ENCODE measurements at places on chromosomes 5 and 9. TPM values are rescaled to one million over a fixed set of nuclear protein-coding genes. Genes with fewer than 3 reads are reported as not detected.

Gene WDR38
- total RNA-seq, result 0.14 TPM

Gene C5orf63
- 6.9 TPM for total RNA-seq

Gene TAL2
- total RNA-seq, result 0.19 TPM

Gene PRR7
- 3.6 TPM for total RNA-seq

Gene C5orf52
- not detected for total RNA-seq

Gene OBP2B
- total RNA-seq, result not detected

Gene ADAMTS6
- total RNA-seq, result 11.5 TPM

Gene KCNIP1
- 0.09 TPM for total RNA-seq

Gene SLC34A3
- not detected for total RNA-seq

Gene LCN9
- total RNA-seq, result not detected

Gene DIAPH1
- 28.0 TPM for total RNA-seq

Gene ZFR
- total RNA-seq, result 62.2 TPM

Gene ZBED3
- total RNA-seq, result 1.1 TPM

Gene SLC1A3
- 2.6 TPM for total RNA-seq

Gene TAS2R1
- total RNA-seq, result not detected

Gene AGXT2
- total RNA-seq, result not detected

Gene DNAJA1
- total RNA-seq, result 138 TPM

Gene FAM169A
- 11.6 TPM for total RNA-seq

Gene CCL21
- 43.7 TPM for total RNA-seq

Gene CCNH
- 96.7 TPM for total RNA-seq

Gene SGCD
- 1.6 TPM for total RNA-seq

Gene GCNT1
- 5.2 TPM for total RNA-seq

Gene TSPAN17
- total RNA-seq, result 8.0 TPM

Gene IFNA16
- total RNA-seq, result not detected

Gene CDC42SE2
- 60.9 TPM for total RNA-seq

Gene DNAH5
- 0.24 TPM for total RNA-seq

Gene BAAT
- 0.09 TPM for total RNA-seq

Gene ENHO
- total RNA-seq, result 0.47 TPM

Gene CARTPT
- total RNA-seq, result 0.24 TPM

Gene PCDH1
- 1.9 TPM for total RNA-seq

Gene SPAAR
- total RNA-seq, result 0.09 TPM

Gene ZNF169
- 3.1 TPM for total RNA-seq

Gene GFI1B
- total RNA-seq, result 0.61 TPM

Gene RETREG1
- total RNA-seq, result 37.7 TPM

Gene CD14
- total RNA-seq, result 23.7 TPM

Gene PTCH1
- total RNA-seq, result 2.5 TPM

Gene NPDC1
- total RNA-seq, result 4.8 TPM

Gene IFNA4
- total RNA-seq, result not detected

Gene TLR4
- 8.5 TPM for total RNA-seq

Gene CER1
- 0.05 TPM for total RNA-seq

Gene SLC6A3
- total RNA-seq, result 0.33 TPM

Gene ACOT12
- 0.05 TPM for total RNA-seq

Gene SLC45A2
- not detected for total RNA-seq

Gene OR1J2
- total RNA-seq, result not detected

Gene SNX18
- total RNA-seq, result 7.8 TPM

Gene SV2C
- 0.05 TPM for total RNA-seq

Gene BASP1
- total RNA-seq, result 24.3 TPM

Gene CDX1
- total RNA-seq, result 0.85 TPM

Gene RAB3C
- 0.19 TPM for total RNA-seq

Measured in thymus (tissue), 14 donors.